Amygdala (tissue), 56 donors: ENCODE measurements at places on chromosomes 12 and 14.

DNA sequence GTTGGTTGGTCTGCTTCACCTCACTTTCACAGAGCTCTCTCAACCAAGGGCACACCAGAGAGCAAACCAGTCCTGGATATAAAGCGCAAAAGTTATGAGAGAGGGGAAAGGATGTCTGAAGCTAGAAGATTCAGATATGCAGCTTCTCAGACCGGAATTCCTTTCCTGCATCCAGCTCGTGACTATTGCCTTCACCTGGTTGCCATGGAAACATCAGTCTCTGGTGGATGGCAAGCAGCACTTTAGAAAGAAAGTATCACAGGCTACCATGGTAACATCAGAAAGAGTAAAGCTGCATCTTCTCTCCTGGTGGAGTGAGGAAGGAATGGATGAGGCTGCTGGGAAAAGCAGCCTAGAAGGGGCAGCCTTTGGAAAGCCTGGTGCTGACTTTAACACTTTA lies 13.7 kb downstream of the REM2 start:
- DNase-seq: no peak

GRCh38 chr12:105721051-105721825 lies 390.7 kb downstream of the C12orf75 start:
- no peak for DNase-seq

DNA sequence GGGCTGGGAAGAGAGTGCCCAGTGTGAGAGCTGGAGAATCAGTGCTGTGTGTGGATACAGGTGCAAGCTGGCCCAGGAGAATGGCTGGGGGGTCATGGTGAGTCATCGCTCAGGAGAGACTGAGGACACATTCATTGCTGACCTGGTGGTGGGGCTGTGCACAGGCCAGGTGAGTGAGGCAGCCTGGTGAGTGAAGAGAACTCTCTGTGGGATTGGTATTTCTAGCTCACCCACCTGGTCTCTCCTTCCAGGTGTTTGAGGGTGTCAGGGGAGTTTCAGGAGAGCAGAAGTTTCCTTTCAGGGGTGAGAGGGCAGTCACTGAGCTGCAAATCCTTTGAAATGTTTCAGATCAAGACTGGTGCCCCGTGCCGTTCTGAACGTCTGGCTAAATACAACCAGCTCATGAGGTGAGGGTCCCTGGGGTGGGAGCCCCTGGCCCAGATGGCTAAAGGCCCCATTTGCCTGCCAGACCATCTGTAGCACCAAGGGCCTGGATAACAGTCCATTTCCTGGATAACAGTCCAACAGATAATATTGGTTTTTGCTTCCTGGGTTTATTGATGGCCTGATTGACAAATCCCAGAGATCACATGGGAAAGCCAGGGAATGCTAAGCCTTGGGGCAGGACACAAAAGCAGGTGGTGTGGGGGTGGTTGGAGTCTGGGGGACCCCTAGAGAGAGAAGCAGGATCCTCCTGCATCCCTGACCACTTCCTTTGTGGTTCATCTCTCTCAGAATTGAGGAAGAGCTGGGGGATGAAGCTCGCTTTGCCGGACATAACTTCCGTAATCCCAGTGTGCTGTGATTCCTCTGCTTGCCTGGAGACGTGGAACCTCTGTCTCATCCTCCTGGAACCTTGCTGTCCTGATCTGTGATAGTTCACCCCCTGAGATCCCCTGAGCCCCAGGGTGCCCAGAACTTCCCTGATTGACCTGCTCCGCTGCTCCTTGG lies 5.5 kb upstream of the ATN1 start:
- no peak for DNase-seq

- no peak for DNase-seq
Observed at GRCh38 chr12:72273851-72274351, 1.7 kb downstream of the TRHDE start.

GRCh38 chr12:78167510-78167909 lies 336.8 kb downstream of the NAV3 start:
- DNase-seq: no peak
